ENCODE measurements at places on chromosomes 2 and 18. TPM values are rescaled to one million over a fixed set of nuclear protein-coding genes. Genes with fewer than 3 reads are reported as not detected.

DNA sequence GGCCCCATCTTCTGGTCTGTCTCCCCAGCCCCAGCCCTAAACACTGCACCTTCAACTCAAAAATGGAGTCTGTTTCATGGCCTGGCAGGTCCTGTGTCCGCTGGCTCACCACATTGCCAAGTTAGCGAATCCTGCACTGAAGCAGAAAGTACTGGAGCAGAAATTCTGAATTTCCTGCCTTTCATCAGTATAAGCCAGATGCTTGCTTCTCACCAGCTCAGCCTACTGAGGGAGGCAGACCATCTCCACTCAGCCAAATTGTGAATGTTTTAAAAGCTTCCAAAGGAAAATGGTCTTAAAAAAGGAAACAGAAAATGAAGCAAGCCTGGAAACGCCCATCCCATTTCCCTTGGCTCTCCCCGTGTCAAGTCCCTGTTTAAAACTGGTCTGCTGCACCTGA is 157.8 kb downstream of the C1D start:
- no peak for DNase-seq

GRCh38 chr2:215736653-215737290 is 276.6 kb downstream of the MREG start:
- DNase-seq, result peak; percentile 89

DNA sequence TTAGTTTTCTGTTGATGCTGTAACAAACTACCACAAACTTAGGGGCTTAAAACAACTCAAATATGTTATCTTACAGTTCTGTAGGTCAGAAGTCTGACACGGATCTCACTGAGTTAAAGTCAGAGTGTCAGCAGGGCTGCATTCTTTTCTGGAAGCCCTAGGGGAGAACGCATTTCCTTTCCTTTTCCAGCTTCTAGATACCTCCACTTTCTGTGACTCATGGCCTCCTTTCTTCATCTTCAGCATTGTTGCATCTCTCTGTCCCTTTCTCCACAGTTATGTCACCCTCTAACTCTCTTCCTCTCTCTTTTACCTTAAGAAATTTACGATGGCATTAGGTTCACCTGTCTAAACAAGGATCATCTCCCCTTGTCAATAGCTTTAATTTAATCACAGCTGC is 13.3 kb upstream of the PPP4R1 start:
- peak; percentile 61 for DNase-seq

DNA sequence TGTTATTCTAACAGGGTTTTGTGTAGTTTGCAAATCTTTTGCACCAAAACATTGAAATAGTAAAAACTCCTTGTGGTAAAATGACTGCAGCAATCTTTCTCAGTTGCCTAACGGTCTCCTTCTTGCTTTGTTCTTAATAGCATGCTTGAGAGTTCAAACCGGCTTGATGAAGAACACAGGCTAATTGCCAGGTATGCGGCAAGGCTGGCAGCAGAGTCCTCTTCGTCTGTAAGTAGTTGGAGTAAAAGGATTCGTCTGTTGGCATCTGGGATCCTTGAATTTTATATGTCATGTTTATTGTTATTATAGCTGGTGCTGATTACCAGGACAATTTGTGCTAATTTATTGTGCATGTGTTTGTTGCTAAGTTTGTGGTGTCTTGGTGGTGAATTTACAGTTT is 138.1 kb downstream of the DTNA start:
- DNase-seq, result no peak

DNA sequence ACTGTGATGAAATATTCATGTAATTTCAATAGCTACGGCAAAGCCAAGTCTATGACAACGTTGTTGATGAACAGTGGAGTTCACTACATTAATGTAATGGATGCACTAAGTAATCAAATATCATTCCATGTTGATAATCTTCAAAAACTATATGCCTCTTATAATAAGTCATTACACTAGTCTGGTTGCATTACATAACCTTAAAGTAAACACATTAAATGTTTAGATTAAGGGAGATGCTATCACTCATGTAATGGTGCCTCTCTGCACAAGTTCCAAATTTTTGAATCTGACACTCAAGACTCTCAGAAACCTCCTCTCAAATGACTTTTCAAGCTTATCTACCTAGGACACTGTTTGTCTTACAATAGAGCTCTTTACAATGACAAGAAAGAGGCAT is 35.4 kb downstream of the PIEZO2 start:
- no peak for DNase-seq

DNA sequence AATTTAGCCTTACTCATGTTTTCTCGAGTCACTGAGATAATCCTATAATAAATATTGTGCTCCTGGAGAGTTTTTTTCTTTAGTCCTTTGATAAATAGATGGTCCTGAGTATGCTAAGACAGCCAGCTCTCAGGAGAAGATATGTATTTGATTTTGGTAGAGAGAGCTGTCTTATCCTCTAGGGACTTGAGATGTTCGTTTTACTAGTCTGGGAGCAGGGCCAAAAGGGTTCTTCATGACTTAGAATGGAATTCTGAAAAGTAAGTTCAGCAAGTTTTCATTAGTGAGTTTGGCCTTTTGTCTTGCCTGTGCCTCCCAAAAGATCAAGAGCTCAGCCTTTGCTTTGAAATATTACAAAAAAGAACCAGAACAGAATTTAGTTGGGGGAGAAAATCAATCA is 246.7 kb downstream of the BABAM2 start:
- peak; percentile 96 for DNase-seq

DNA sequence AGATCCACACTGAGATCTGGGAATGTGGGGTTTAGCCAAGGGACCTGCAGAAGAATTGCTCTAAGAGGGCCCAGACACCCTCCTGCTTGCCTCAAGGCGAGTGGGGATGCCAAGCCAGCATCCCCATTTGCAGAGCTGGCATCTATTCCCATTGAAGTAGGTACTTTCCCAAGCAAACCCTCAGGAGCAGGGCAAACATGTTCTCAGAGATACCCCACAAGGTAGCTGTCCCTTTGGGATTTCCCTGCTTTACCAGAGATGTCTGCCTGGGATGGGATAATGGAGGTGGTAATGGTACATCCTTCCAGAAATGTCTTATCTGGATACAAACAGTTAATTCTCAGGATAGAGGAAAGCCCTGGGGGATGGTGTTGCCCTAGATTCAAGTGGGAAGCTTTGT is 51.2 kb downstream of the GYPC start:
- no peak for DNase-seq

DNA sequence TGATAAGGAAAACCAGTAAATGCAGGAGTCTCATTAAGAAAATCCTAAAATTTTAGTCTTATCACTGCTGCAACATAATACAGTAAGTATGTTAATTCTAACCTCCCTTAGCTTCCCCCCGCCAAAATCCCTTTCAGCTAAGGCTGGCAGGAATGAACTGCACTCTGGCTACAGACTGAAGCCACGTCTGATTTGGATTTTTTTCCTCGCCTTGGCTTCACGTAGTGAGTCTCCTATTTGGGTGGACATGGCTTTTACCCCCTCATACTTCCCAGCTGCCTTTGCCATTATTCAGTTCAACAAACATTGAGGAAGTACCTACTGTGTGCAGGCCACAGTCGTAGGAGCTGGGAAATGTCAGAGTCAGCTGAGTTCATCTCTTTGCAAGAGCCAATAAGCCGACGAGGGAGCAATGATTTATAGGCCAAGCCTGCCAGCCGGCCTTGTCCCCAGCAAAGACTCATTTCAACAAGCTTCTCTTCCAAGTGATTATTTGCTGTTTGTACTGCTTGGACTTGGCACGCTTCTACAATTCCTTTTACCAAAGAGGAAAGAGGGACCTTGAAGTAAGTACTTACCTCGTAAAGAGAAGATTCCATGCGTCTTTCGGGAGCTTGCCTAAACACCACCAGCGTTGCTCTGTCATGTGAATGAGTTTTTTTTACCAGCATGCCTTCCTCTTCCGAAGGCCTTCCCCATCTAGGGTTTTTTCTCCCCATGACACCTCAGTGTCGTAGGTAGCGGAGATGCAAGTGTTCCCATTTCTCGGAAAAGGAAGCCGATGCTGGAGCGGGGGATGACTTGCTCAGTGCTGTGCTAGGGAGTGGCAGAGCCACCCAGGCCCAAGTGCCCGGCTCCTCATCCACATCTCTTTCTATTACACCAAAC is 138.6 kb downstream of the KLHL29 start:
- DNase-seq, result peak; percentile 13

- DNase-seq, result no peak
These were observed 11.4 kb downstream of the HTR2B start for GRCh38 chr2:231113489-231113888.

GRCh38 chr2:12539776-12540562 is 176.8 kb upstream of the TRIB2 start:
- DNase-seq, result no peak

DNA sequence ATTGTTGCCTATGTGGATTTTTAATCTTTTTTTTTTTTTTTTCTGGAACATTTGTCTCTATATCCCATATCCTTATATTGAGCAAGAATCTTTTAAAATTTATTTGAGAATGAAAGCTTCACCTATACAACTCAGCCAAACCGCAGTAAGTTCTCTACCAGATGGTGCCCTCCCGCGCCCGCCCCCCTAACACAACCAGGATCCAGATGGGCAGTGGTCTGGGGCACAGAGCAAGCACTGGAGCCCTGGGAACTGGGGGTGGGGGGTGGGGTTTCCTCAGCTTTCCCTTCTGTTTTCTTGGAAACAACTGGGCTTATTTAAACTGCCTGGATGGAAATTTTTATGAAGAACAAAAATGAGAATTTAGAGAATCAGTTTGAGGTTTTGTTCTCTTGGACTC is 74.6 kb downstream of the ACAA2 start:
- no peak for DNase-seq

DNA sequence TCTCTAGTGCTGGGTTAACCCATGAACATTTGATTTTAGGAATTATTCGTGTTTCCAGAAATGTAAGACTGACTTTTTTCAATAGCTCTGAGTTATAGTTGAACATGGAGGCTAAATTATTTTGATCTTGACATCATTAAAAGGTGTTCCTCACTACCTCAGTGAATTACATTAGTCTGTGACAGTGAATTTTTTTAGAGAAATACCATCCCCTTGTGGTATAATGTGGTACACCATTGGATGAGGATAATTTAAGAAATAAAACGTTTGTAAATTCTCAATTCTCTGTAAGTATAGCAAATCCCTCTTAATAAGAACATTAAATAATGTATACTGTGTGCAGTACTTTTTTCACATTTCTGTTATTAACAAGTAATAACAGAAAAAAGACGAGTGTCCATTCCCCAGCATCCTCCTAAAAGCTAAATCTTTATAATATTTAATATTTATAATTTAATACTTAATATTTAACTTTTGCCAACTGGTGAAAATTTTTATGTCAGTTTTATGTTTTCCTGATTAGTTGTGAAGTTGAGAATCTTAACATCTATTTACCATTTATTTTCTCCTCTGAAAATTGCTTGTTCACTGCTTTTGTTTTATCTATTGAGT is 70.3 kb upstream of the CWC22 start:
- peak; percentile 27 for DNase-seq

DNA sequence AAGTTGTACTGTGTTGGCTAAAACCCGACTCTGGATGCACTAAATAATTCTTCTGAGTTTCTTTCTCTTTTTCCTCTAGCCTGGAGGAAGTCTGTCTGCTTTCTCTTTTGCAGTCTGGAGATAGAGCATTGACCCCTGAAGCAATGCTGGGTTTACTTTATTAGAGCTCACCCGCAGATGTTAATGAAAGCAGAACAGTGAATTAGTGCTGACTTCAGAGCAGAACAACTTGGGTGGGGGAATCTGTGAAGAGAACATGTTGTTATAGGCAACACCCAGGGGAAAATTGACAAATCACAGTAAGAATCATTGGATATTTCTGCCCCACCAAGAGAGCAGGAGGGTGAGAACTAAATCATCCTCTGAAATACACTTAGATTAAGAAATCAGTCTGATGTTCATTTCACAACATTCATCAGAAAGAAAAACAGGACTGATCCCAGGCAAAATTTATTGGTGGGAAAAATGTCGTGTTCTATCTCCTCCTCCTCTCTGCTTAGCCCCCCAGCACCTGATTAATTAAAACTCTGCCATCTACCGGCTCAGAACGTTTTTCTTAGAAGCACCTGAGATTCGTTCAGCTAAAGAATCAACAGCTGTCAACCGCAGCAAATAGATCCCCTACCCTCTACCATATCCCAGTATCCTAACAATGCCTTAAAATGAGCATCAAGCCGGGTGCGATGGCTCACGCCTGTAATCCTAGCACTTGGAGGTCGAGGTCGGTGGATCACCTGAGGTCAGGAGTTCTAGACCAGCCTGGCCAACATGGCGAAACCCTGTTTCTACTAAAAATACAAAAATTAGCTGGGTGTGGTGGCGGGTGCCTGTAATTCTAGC is 165.1 kb downstream of the FMNL2 start:
- peak; percentile 95 for DNase-seq

DNA sequence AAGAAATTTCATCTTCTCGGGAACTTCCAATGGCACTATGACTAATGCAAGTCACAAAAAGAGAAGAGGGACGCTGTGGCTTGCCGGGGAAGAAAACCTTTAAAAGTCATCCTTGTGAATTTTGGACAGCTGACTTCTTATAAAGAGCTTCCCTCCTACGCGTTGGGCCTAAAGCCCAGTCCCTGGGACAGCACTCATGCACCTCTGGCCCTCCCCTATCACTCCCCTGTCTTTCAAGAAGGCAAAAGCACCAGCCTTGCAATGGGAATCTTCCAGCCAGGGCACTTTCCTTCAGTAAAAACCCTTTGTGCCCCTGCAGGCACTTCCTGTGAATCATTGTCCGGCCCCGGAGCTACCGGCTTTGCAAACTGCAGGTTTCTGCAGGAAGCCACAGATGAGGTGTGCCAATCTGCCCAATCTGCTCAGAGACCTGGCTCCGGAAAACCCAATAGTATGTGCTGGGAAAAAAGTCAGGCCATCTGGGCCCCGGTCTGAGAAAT is 7.1 kb downstream of the MREG start:
- peak; percentile 48 for DNase-seq

DNA sequence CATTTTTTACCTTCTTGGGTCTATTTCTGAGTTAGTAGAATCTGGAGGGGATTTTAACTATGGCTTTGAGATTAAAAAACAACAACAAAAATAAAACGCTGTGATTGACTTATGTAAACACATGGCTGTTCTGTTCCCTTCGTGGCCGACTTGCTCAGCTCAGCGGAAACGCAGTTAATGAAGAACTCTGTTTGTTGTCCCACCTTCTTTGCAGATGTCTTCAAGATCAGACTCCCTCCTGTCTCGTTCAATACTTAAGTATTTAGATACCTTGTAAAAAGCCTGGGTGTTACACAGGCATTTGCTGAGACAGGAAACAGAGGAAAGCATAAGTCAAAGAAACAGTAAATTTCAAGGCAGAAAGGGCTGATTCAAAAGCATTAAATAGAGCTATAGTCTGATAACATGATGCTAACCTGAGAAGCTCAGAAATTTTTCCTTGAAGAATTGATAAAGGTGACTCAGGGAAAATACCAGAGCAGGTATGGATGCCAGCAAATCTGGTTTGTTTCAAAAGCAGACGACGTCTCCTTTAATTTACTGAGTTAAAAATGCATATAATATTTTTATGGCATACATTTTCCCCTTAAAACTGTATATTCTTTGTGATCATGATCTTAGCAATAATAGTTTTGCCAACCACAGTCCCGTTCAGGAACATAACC is 21.7 kb upstream of the POLI start:
- no peak for DNase-seq

- no peak for DNase-seq
These were observed 871.8 kb upstream of the CHAC2 start for GRCh38 chr2:52895726-52896340.

- no peak for DNase-seq
These were observed 45.4 kb downstream of the SLC16A14 start for GRCh38 chr2:230023313-230023712.

- DNase-seq, result peak; percentile 4
These were observed 164.5 kb downstream of the XIRP2 start for GRCh38 chr2:167052825-167053224.

GRCh38 chr18:12946549-12947284 is 1.1 kb upstream of the SEH1L start:
- peak; percentile 98 for DNase-seq

The DLGAP1 gene
- total RNA-seq, result under 0.01 TPM

The KCNK3 gene
- total RNA-seq, result under 0.01 TPM

The CKAP2L gene
- total RNA-seq, result 6.8 TPM

The CCDC93 gene
- total RNA-seq, result 21.9 TPM

The STAT4 gene
- 2.6 TPM for total RNA-seq

All from fibroblast of villous mesenchyme (primary cell).